ENCODE measurements at places on chromosomes 2 and 18.

GRCh38 chr2:239151201-239152131, 249.4 kb downstream of the HDAC4 start:
- peak; percentile 7 for DNase-seq

DNA sequence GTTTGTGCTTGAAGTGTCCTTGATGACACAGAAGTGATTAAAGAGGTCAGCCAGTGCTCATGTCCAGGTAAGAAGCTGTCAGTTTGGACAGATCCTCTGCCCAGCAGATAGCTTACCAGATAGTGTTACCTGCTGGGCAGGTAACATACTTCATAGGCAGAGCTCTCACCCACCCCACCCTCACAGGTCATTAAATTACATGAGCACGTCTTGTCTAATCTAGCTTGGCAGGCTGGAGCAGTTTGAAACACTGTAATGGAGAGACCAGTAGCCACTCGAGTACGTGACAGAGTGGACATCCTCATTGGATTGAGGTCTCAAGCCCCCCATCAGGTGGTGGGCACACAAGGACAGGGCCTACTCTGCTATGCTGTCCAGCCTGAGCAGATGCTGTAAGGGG, 27.1 kb downstream of the TTC32 start:
- no peak for DNase-seq

DNA sequence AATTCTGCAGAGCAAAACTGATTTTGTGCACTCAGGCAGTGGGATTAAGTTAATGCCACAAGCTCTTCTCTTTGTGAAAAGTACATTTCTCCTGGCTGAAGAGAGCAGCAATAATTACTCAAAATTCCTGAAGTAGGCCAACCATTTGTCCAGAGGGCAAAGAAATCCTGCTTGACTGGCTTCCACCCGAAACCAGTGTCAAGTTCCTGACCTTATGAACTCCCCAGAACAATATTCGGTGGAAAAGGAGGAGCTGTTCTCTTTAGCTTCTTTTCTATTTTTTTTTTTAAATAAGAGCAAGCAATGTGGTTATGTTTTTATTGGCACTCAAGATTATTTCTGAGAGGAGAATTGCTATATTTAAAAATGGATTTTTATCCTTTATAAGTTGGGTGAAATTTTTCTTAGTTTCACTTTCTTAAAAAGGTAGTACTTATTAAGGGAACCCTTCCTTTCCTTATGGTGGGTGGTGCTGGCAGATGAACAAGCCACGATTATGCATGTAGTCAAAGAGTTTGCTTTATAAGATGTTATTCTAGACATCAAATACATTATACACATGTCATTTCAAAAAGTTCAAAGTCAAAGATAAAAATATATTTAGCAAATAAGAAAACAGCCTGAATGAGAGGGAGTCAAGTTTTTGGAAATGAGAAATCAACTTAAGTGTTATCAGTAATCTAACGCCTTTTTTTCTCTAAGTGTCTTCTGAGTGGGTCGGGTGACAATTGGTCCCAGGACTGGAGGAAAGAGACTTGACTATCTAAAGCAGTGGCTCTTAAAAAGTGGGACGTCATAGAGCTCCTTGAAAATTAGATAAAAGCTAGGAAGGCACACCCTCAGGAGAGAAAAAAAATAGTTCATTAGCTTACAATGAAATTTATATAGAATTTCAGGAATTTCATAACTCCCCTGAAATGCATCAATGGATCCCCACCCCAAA, 194.5 kb downstream of the IKZF2 start:
- no peak for DNase-seq

DNA sequence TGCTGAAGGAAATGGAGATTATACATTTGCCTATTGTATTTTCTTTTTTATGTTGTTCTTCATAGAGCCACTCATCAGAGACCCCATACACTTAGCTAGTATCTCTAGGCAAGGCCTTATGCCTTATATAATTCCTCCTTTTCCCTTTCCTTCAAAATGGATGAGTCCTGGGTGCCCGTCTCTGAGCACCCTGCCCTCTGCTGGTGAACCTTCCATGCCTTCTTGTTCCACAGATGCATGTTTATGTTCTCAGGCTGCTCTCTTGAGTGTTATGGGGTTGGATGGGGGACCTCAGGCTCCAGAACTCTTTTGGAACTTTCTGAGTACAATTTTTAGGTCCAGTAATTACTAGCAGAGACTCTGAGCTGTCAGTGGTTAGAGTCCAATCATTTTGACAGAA, 368.6 kb upstream of the SPRED2 start:
- DNase-seq, result no peak

DNA sequence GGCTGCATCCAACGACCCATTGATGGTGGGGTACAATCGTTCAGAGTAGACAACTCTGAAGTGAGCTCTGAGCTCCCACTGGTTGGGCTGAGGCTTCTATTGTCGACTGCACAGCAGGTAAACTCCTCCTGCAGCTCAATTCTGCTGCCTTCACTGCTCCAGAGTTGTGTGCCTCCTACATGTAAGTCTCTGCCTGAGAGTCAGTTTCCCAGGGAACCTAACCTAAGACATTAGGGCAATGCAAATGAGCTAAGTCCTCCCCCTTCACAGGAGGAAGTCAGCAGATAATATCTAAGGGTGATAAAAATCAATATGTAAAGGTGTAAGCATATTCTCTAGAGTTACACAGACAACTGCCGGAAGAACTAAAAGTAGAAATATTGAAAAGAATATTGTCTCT, 22.5 kb upstream of the ACYP2 start:
- DNase-seq, result no peak

DNA sequence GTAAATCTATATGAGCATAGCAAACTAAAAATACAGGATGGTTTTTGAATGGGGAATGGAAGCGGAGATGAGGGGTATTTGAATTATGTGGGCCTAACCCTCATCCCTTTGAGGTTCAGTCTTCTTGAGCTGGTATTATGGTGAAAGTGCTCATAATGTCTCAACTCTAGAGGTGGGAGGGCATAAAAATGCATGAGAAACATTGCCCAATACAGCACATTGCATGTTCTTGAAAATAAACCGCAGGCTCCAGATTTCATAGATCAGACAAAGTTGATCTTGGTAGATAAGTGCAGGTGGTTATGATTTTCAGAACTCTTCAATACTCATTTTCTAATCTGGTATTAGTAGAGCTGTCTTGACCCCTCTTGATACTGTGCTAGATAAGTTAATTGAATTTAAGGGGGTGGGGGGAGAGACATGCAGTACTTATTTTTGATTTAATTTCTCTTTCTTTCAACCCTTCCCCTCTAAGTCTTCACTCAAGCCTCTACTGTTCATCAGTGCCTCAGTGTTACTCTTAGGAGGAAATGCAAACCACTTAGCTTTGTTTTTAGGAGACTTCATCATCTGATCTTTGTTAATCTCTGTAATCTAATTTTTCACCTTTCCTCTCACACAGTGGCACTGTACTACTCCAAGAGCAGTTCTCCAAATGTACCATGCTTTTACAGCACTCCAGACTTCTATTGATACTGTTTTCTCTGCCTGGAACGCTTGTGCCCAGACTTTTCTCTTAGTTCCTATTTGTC, 22.2 kb downstream of the XRCC5 start:
- DNase-seq, result no peak

DNA sequence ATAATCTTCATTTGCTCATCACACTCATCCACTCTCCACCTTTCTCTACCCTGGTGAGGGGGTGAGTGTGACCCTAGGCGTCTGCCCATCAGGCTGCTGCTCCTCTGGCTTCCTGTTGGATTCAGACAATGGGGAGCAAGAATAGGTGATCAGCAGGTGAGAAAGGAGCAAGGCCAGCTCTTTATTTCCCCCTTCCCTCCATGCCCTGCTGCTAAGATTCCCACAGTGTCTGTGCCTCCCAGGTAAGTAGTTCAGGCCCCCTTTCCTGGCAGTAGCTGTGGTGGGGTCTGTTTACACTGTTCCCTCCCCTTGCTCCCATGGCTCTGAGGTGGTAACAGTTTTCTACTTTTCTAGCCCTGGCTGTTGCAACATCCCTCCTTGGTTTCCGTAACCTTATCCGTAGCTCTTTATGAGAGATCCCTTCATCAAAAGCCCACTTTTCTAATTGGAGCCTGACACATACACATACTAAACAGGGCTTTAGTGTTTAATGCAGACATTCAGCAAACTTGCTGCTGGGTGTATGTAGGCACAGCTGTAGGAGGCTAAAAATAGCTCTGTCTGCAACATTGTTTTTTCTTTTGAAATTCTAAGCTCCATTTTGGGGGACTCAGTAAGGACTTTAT, 27.5 kb downstream of the MAP2 start:
- no peak for DNase-seq

DNA sequence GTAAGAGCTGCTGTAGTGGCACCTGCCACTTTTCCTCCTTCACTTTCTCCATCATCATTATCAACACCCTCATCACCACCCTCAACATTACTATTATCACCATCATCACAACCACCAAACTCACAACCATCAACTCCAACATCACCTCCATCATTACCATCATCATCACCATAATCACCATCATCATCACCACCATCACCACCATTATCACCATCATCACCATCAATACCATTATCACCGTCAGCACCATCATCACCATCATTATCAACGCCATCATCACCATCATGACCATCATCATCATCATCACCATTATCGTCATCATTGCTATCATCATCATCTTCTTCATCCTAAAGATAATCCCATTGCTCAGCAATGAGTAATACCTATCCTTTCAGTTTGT, 255.8 kb downstream of the CYRIA start:
- DNase-seq, result no peak

DNA sequence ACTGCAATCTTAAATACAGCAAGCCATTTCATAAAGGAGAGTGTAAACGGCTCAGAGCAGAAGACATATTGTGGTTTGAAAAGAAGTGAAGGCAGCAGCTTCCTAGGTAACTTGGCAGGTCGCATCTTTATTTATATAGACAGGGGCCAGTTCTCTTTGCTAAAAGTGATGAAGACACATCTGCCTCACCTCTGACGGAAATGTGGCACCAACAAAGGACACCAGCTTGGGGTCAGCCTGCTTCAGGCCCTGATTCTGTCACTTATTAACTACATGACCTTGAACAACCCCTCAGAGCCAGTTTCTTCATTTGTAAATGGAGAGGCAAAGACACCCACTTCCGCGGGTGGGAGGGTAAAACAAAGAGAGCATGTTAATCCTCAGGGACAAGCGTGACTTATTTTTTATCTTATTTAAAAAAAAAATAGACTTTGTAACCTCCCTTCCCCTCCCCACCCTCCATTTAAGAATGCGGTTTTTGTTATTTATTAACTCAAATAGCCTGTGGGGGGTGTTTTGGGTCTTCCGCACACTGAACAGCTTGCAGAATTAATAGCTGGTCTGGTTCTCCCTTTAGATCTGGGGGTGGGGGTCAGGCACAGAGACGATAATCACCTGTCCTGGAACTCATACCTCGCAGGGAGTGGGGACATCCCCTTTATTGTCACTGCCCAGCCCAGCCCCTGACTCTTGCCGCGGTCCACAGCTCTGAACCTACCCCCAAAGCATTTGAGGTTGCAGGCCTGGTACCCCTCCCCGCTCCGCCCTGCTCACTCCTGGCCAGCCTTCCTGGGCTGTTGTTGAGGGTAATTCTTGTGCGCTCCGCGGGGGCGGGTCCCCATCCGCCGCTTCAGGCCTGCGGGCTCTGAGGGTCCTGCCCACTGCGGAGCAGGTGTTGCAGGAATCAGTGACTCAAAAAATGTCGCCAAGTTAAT, 64.2 kb upstream of the TMEM17 start:
- DNase-seq, result no peak

GRCh38 chr18:55420665-55421307, 167.2 kb downstream of the TCF4 start:
- no peak for DNase-seq

DNA sequence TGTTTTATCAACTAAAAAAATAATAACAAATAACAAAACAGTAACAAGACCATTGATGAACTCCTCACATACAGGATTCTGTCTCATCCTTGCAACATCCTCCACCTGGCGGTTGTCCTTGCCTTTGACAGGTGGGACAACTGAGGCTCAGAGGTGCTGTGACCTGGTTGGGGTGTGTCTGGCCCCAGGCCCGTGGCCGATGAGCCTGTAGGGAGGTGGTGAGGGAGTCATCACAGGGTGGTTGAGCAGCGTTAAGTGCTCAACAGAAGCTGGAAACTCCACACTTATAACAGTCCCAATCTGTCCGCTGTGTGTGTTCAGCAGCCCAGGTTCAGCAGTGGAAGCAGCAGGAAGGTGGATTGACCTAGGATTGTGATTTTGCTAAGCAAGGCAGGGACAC, 131.6 kb upstream of the RAB12 start:
- DNase-seq, result no peak

Measured in glutamatergic neuron (in vitro differentiated cells).